ENCODE measurements at places on chromosomes 5 and 9.

GRCh38 chr5:66443462-66444130 is 152.6 kb upstream of the MAST4 start:
- no peak for DNase-seq

DNA sequence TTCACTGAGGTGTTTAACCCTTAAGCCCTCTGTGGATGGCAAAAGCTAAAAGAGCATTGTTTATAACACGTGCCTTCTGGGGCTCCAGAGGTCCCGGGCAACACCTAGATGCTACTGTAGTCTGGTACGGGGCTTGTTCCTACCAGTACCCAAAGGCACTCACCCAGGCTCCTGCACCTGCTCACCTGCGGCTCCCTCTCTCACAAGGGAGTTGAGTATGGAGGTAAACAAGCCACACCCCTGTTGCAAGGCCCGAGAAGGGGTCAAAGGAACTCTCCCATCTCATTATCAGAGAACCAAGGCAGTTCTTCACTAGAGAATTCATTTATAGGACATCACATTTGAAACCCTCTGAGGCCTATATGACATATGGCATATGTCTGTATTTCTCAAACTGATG is 53.4 kb upstream of the IL6ST start:
- no peak for DNase-seq

- no peak for DNase-seq
Measured at GRCh38 chr5:174624733-174625522, 99.5 kb upstream of the MSX2 start.

- no peak for DNase-seq
Measured at GRCh38 chr5:45205403-45205961, 396.7 kb downstream of the MRPS30 start.

GRCh38 chr5:85017261-85017660 is 632.6 kb upstream of the EDIL3 start:
- no peak for DNase-seq

- DNase-seq: no peak
Measured at GRCh38 chr9:27022920-27023319, 17.4 kb upstream of the LRRC19 start.

GRCh38 chr9:106174346-106174745 is 480.0 kb downstream of the TMEM38B start:
- no peak for DNase-seq

DNA sequence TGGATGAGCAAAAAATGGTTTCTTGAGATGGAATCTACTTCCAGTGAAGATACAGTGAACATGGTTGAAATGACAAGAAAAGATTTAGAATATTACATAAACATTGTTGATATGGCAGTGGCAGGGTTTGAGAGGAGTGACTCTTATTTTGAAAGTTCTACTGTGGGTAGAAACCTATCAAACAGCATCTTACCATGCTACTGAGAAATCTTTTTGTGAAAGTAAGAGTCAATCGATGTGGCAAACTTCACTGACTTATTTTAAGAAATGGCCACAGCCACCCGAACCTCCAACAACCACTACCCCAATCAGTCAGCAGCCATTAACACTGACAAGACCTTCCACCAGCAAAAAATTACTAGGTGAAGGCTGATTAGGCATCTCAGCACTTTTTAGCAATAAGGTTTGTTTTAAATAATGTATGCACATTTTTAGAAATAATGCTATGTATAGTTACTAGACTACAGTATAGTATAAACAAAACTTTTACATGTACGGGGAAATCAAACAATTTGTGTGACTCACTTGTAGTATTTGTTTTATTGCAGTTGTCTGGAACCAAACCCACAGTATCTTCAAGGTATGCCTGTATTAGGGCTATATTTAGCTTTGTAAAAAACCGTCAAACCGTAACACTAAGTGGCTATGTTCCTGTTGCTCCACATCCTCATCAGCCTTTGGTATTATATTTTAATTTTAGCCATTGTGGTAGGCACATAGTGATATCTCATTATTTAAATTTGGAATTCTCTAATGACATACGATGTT is 30.6 kb upstream of the ADAMTS6 start:
- DNase-seq: no peak

DNA sequence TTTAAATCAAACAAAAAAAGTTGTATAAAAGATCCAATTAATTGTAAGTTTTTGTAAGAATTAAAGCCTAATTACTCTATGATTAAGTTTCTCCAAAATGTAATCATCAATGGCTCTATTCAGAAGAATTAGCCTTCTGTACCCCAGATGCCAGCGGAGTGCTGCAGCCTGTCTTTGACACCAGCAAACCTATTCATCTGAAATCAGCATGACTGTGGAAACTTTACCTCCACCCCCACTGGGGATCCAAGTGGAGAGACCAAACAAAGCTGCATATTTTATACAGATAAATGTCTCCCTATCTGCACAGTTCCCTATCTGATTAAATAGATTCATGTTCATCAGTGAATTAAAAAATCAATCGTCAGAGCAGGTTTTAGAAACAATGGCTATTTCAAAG is 426.8 kb downstream of the KIAA0825 start:
- DNase-seq: no peak

DNA sequence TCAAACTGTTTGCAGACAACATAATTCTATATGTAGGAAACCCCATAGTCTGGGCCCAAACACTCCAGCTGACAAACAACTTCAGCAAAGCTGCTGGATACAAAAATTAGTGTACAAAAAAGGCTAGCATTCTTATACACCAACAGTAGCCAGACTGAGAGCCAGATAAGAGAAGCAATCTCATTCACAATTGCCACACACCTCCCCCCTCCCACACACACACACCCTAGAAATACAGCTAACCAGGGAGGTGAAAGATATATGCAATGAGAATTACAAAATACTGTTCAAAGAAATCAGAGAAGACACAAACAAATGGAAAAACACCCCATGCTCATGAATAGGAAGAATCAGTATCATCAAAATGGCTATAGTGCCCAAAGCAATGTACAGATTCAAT is 9.0 kb downstream of the MTREX start:
- no peak for DNase-seq

DNA sequence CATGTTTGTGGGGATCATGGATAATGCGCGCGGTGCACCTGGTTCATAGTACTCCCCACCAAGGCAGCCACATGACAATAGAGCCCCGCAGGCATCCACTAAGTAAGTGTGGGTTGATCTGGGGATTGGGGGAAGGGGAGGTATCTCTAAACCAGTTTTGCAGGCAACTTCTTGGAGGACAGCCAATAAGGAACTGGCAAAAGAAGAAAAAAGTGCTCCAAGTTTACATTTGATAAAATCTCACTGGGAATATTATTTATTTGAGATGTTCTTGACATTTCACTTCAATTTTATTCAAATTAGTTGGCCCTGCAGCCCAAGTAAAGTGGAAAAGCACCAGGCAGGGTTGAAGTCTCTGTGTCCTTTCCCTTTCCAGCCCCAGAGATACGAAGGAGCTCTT is 8.5 kb downstream of the FBP1 start:
- DNase-seq: no peak

GRCh38 chr5:153792305-153792704 is 246.4 kb downstream of the FAM114A2 start:
- no peak for DNase-seq

- no peak for DNase-seq
Measured at GRCh38 chr9:30970812-30971211, 1413.6 kb upstream of the ACO1 start.

DNA sequence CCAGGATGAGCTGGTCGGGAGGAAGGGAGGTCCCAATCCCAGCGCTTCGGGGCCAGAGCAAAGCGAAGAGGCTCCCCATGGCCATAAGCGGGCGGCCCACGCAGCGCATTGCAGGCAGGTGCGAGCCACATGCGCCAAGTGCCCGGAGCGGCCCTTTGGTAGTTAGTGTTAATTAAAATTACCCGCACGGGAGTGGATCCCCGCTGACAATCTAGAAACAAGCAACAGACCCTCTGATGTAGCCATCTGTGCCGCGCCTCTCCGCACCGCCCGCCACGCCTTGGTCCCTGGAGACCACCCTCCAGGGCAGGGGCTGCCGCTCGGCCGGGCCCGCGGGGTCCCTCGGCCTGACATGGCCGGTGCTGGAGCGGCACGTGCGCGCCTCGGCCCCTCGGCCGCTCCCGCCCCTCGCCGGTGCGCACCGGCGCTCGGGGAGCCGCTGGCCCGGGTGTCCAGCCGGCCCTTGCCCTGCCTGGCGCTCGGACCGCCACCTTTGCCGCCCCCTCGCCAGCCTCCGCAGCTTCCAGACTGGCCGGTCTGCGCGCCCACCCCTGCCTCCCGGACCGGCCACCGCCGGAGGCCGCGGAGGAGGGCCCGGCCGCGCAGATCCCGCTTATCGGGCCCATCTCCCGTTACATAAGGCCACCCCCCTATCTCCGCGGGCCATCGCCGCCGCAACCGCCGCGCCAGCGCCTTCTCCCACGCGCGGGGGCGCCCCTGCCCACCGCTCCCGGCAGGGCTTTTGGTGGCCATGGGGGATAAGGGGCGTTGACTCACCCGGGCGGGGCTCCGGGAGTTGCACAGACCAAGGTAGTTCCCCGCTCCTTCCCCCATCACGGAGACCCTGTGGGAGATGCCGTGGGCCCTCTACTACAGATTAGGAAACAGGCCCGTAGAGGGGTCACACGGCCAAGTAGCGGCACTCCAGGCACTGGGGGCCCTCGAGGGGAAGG is 1.9 kb upstream of the IL13 start:
- DNase-seq: no peak

DNA sequence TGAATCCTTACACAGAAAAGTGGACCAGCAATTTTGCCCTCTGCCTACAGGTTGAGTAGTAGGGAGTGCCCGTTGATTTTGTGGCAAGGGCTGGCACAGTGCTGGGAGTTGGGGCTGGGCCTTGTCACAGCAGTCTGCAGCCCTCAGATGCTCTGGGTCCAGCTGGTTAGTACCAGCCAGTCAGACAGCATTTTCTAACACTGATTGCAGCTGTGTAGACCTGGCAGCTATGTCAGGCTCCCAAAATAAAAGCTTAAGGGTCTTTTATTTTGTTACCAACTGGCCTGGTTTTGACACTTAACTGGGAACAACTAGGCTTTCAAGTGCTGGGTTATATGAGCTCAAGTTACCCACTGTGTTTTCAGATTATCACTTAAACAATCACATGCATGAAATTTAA is 57.7 kb downstream of the MAT2B start:
- no peak for DNase-seq

Measured in stimulated activated CD4-positive, alpha-beta T cell treated with anti-CD3 and anti-CD28 coated beads, Interleukin-1b, Interleukin-23, amount 100 ng/mL, for 1 hour (primary cell).